Right forelimb (tissue), 1 donor: ENCODE measurements at places on chromosomes 6 and 20.

GRCh38 chr20:49668181-49668877 lies 45.3 kb downstream of the B4GALT5 start:
- no peak for DNase-seq

DNA sequence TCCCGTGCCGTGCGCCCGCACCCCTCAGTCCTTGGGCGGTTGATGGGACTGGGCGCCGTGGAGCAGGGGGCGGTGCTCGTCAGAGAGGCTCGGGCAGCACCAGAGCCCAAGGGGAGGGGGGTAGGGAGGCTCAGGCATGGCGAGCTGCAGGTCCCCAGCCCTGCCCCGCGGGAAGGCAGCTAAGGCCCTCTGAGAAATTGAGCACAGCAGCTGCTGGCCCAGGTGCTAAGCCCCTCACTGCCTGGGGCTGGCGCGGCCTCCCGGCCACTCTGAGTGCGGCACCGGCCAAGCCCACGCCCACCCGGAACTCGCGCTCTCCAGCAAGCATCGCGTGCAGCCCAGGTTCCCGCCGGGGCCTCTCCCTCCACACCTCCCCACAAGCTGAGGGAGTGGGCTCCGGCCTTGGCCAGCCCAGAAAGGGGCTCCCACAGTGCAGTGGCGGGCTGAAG lies 16.4 kb downstream of the SOX4 start:
- no peak for DNase-seq

DNA sequence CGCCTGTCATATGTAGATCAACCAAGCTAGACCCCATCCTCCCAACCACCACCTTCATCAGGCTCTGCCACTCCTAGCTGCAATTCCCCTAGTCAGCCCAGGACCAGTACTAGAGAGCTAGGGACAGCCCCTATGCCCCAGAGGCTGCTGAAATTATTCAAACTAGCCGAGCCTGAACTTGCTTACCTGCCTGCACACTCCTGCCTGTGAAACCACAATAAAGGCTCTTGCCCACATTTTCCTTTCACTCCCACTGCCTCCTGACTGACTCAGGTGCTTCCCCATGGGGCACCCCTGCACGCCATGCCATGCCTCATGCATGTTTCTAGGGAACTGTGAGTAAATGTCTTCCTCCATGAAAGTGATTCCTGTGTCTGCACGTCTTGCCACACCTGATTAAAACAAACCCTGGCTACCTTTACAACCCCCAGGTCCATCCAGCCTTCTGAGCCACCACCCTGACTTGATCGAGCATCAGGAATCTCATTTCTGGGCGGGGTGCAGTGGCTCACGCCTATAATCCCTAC lies 66.5 kb upstream of the IER3 start:
- no peak for DNase-seq

- no peak for DNase-seq
Measured at GRCh38 chr6:3432416-3432815, 24.4 kb downstream of the SLC22A23 start.

DNA sequence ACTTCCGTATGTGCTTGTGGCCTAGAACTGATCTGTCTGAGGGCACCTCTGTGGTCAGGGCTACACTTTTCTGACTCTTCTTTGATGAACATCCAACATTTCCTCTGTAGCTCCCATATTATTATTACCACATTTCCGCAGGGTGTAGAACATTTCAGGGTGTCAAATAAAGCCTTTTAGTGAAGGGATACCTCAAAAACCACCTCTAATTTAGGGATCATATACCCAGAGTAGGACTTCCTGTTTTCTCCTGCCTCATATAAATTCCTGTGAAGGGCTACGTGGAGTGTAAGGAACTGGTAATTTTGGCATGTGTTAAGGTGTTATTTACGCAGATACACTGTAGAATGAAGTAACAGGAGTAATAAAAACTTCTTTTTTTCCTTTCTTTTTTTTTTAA lies 5.5 kb upstream of the MUC22 start:
- DNase-seq: no peak
